K562 (cell line): ENCODE measurements at places on chromosomes 3 and 15. TPM values are rescaled to one million over a fixed set of nuclear protein-coding genes. Genes with fewer than 3 reads are reported as not detected.

The REC114 gene
- total RNA-seq, result 0.20 TPM in 1 of 2 replicates, not detected in the other

The MPI gene
- 40.3 and 42.1 TPM in 2 replicates for total RNA-seq

The KCNAB1 gene
- 0.40 and 0.76 TPM in 2 replicates for total RNA-seq

The MUC4 gene
- total RNA-seq, result 0.11 and 0.31 TPM in 2 replicates

The RASGRP1 gene
- total RNA-seq, result 0.31 and 0.51 TPM in 2 replicates

The ZMYND10 gene
- total RNA-seq, result 1.1 and 1.3 TPM in 2 replicates

The ARPP21 gene
- not detected in 2 replicates for total RNA-seq

The LRRC49 gene
- total RNA-seq, result not detected in 2 replicates

The ARL8B gene
- total RNA-seq, result 73.1 and 77.2 TPM in 2 replicates

The NPTN gene
- total RNA-seq, result 21.2 and 21.6 TPM in 2 replicates

The C2CD4A gene
- total RNA-seq, result not detected in 2 replicates

The SPTSSB gene
- total RNA-seq, result 0.07 and 0.42 TPM in 2 replicates

The GPR27 gene
- not detected in 2 replicates for total RNA-seq

The NR2E3 gene
- not detected in 2 replicates for total RNA-seq

The ACAN gene
- total RNA-seq, result not detected in 2 replicates

The RLBP1 gene
- not detected in 2 replicates for total RNA-seq

The GRK7 gene
- 0.04 TPM in 1 of 2 replicates, not detected in the other for total RNA-seq

The KNG1 gene
- total RNA-seq, result 0.07 and 0.09 TPM in 2 replicates

The GPR160 gene
- total RNA-seq, result 5.0 and 6.6 TPM in 2 replicates

The FHIT gene
- total RNA-seq, result 6.3 and 10.9 TPM in 2 replicates

The P4HTM gene
- 0.27 and 0.66 TPM in 2 replicates for total RNA-seq

The CRYGS gene
- 1.5 and 1.6 TPM in 2 replicates for total RNA-seq

The OR5H6 gene
- not detected in 2 replicates for total RNA-seq

The SYNPR gene
- not detected in 2 replicates for total RNA-seq

The LTF gene
- 0.07 and 0.13 TPM in 2 replicates for total RNA-seq

The FAM107A gene
- 0.07 TPM in 1 of 2 replicates, not detected in the other for total RNA-seq

The DISP2 gene
- 0.74 and 0.89 TPM in 2 replicates for total RNA-seq

The PRICKLE2 gene
- total RNA-seq, result 0.04 and 0.07 TPM in 2 replicates

The FEZF2 gene
- not detected in 2 replicates for total RNA-seq

The KCNMB2 gene
- total RNA-seq, result not detected in 2 replicates

The DPPA4 gene
- total RNA-seq, result 0.53 and 0.94 TPM in 2 replicates

The DALRD3 gene
- 15.7 and 16.0 TPM in 2 replicates for total RNA-seq

The SH3GL3 gene
- total RNA-seq, result 8.9 and 9.6 TPM in 2 replicates

The DGKG gene
- 0.29 TPM in 1 of 2 replicates, not detected in the other for total RNA-seq

The SLC27A2 gene
- total RNA-seq, result 20.9 and 24.4 TPM in 2 replicates

The BCHE gene
- 0.09 and 0.20 TPM in 2 replicates for total RNA-seq

The SPINK8 gene
- not detected in 2 replicates for total RNA-seq
